Karpas-422 (cell line): ENCODE measurements at places on chromosomes 5 and 9. TPM values are rescaled to one million over a fixed set of nuclear protein-coding genes. Genes with fewer than 3 reads are reported as not detected.

UBTD2 gene
- total RNA-seq: 11.0 and 15.1 TPM in 2 replicates

DNA sequence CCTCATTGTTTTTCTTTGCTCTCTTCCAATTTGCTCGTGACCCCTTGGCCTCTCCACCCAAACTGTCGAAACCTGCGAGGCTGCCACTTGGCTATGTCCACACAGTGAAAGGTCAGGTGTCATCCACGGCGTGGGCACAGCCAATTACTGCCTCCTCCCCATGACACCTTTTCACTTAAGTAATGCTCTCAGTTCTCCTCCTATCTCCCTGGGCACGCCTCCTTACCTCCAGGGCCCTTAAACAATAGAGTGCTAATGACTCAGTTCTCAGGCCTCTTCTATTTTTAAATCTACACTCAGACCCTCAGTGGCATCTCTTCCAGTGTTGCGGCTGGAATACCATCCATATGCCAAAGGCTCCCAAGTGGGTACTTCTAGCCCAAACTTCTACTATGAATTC is 256.8 kb downstream of the ROR2 start:
- no peak for DNase-seq

DNA sequence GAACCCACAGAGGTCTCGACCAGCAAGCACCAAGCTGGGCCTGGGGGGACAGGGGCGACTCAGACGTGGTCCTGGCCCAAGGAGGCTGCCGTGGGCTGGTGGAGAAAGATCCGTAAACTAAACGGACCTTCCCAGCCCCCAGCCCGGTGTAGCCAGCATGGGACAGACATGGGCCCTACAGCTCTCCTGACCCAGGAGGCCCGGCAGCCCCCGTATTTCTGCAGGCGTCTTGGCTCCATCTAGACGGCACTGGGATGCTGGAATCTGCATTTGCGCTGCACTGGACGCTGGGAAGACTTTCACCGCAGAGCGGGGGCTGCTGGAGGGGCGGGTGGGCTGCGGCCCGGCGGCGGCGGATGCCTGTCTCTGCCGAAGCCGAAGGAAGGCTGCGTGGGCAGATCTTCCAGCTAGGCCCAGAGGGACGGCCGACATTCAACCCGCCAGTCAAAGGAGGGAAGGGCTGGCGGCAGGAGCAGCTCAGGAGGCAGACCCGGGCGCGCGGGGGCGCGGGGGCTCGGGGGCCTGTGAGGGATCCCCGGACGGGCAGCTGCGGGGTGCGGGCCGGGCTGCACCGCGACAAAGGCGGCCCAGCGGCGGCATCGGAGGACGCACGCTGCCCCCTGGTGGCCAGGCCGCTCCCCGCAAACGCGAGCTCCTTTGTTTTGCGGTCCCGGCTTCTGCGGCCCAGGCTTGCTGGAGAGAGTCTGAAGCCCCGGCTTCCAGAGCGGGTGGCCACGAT is 266.2 kb downstream of the NSG2 start:
- DNase-seq: peak; percentile 76

GRCh38 chr5:153543288-153543687 is 52.8 kb downstream of the GRIA1 start:
- no peak for DNase-seq

- DNase-seq: no peak
These were observed 117.4 kb downstream of the CCDC171 start for GRCh38 chr9:15670246-15670645.

INSL6 gene
- total RNA-seq: not detected in 2 replicates

WDR31 gene
- total RNA-seq: 0.56 and 1.0 TPM in 2 replicates

- DNase-seq: peak; percentile 62
These were observed 11.7 kb downstream of the MED7 start for GRCh38 chr5:157130925-157131324.

- DNase-seq: no peak
These were observed 4.4 kb upstream of the SNX2 start for GRCh38 chr5:122770477-122770876.

DNA sequence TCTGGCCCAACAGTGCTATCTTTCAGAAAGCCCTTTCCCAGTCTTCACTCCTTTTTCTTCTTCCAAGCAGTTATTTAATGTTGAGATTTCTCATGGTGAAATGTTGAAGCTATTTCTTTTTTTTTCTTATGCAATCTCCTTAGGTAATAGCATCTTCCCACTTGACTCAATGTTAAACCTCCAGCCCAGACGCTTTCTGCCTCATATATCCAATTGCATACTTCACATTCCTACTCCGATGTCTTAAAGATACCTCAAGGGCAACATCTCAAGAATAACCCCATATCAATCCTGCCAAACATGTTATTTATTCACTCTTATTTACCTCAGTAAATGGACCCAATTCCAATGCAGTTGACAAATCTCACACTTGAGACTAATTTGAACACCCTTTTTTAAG is 187.3 kb downstream of the CDH12 start:
- no peak for DNase-seq

GRCh38 chr5:87155106-87155505 is 112.6 kb upstream of the RASA1 start:
- no peak for DNase-seq

DNA sequence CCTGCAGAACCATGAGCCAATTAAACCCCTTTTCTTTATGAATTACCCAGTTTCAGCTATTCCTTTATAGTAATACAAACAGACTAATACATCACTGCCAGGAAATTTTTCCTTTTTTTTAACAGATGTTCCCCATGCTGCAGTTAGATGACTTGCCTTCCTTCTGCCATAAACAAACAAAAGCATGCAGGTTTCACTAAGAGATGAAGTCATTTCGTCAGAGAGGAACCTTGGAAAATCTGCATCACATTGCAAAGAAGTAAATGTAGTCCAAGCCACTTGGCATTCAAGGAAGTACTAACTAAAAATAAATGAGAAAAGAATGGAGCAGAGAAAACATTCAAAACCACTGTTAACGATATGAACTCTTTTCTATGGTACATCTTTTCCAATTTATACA is 194.1 kb upstream of the EFNA5 start:
- DNase-seq: no peak

EIF4E1B gene
- total RNA-seq: not detected in 2 replicates

- DNase-seq: no peak
These were observed 109.2 kb upstream of the SMIM23 start for GRCh38 chr5:171676286-171676944.

GRCh38 chr9:131937451-131937850 is 142.2 kb downstream of the MED27 start:
- DNase-seq: no peak

- no peak for DNase-seq
These were observed 122.4 kb upstream of the MVB12B start for GRCh38 chr9:126204197-126204596.

GRCh38 chr5:151779531-151780125 is 7.9 kb downstream of the G3BP1 start:
- DNase-seq: no peak

GRCh38 chr5:22899341-22899740 is 46.2 kb upstream of the CDH12 start:
- DNase-seq: no peak

DNA sequence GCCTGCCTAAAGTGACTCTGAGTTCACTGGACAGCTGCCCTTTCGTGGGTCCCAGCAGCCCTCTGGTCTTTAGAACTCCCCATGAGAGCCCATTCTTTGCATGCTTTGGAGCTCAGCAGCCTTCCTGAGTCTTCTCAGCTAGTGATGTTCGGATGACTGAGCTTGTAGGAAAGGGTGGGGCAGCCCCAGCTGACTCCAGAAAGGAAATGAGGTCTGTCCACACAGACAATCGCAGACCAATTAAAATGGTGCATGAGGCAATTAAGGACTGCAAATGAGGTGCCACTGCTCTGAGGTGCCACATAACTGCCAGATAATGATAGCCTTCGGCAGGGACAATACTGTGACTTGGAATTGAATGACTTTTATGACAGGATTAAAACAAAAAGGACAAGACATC is 25.4 kb upstream of the TOMM5 start:
- no peak for DNase-seq

DNA sequence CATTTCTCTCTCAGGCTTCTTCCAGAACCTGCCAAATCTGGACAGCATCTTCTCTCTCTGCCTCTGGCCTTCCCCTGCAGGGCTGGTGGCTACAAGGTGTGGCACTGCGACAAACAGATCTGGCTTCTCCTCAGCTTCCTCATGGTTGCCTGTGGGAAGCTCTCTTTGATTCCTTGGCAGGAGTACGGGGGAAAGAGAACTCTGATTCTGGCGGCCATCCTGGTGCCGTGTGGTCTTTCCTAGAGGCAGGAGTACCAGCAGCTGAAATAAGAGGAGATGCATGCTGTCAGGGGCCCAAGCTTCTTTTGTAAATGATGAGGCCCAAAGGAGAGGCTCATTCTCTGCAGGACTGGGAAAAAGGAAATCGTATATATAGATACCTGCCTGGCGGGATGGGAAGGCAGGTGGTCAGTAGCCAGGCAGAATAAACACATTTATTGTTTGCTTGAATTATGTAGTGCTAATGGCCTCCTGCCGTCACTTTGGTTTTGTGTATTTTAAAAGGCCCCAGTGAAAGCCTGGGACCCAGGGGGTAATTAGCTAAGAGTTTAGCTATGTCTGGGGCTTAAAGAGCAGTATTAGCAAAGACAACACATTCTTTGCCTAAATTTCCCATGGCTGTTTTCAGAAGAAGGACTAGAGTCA is at the start of gene CER1:
Gene CER1, minus strand, starts transcription at position 343 of the 645 bp plus-strand sequence. Its CDS starts 61 bp downstream, at position 282.
- DNase-seq: no peak

DNA sequence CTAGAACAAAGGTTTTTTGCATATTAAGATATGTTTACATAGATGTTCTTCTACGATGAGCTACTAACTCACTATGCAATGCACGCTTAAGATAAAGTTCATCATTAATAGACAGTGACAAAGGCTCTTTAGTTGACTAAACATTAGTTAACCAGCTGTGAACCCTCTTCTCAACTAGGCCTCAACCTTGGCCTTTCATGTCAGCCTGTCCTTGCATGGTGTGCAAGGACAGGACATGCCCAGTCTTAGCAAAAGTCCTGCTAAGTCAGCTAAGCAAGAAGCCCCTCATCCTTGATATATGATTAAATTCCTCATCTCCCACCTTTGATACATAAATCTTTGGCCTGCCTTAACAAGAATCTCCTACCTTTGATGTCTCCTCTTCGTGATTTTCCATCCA is 50.9 kb downstream of the PLPP1 start:
- DNase-seq: no peak

DNA sequence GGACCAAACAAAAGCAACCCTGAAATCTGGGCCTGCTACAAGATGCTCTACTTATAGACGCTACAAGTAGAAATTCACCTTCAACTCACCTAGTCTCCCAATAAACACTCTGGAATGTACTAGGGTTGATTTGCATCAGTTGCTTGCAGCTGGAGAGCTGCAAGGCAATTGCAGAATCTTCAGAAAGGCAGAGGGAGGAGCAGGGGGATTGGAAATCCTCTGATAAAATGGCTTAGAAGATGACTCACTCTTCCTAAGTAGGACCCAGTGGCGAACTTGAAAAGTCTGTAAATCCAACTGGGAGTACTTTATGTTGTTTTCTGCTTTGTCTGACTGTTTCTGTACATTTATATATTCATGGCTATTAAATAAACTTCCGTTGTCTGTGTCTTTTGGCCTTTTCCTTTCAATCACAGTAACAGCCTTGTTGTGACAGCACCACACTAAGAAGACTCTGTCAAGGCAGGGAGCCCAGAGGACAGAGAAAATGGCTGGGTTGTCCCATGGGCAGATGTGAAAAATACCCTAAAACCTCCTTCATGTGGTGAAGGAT is 14.7 kb upstream of the MLLT3 start:
- DNase-seq: no peak

DNA sequence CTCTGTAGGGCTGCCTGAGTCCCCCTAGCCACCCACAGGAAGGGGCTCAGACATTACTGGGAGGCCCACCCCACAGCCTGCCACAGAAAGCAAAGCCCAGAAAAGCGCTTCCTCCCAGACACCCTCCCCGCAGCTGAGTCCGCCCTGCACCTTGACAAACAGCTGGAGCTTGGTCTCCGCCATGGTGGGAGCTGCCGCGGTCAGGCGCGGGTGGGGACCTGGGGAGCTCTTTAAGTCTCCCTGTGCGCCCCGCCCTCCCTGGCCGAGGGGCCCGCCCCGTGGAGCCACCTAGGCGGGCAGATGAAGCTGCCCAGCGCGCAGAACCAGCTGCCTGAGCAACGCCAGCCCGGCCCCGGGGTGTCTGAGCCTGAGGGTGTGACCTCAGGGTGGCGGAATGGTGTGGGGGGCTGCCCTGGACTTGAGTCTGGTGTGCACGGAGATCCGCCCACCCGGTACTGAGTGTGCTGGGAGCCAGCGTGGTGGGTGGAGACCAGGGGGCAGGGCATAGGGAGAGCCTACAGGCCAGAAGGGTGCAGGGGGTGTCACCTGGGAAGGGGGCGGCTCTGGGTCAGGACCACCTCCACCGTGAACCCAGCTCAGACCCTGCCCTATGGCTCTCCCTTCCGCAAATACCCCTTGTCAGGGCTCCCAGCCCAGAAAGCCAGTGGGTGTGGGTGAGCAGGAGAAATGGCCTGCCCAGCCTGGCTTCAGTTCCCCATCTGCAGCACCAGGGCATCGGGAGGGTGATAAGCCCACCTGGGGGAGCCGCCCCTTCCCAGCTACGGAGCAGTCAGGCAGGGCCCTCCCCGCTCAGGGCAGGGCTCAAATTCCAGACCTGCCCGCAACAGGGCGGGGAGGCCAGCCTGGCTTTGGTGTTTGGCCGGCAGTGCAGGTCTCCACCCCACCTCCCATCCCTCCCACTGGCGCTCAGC is at the start of gene CLIC3:
Gene CLIC3, minus strand, starts transcription at position 208 of the 932 bp plus-strand sequence. Its CDS starts 25 bp downstream, at position 183.
- peak; percentile 66 for DNase-seq

CMYA5 gene
- 0.04 and 0.45 TPM in 2 replicates for total RNA-seq

GRCh38 chr5:76163111-76163628 is 80.0 kb downstream of the SV2C start:
- DNase-seq: no peak

SLC25A48 gene
- not detected in 2 replicates for total RNA-seq

DNA sequence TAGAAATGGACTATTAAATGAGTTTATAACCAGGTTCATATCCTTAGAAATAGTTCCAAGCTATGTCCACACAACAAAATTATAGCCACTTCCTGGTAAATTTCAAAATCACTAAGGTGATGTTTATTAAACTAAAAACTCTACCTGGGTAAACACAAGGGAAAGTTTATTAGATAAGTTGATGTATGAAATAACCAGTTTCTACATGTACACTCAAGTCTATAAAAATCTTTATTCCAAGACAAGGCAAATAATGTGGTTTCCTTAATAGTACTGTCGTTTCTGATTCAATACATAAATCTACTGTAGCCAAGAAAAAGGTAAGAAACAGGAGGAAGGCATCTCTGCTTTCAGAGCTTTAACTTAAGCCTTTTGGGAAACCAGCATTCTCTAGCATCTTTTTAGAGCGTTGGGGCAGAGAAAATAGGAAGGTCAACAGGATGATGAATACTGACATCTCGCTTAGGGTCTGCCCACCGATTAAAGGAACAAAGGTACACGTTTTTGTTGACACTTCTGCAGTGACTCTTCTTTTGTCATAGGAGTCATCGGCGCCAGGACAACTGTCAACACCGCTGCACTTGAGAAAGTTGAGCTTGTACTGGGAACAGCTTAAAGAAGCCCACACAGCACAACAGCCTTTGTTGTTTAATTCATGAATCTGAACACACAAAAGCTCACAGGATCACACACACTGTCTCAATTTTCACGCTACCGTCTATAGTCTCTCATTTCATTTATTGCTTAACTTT is 513.6 kb downstream of the SLCO4C1 start:
- DNase-seq: no peak

KIF4B gene
- 0.04 and 0.30 TPM in 2 replicates for total RNA-seq
